RWPE2 (cell line): ENCODE measurements at places on chromosomes 3 and 15.

- DNase-seq = no peak
These were observed 46.7 kb upstream of the BCHE start for GRCh38 chr3:165883863-165884478.

GRCh38 chr3:49883998-49884397 lies 14.3 kb upstream of the CAMKV start:
- no peak for DNase-seq

DNA sequence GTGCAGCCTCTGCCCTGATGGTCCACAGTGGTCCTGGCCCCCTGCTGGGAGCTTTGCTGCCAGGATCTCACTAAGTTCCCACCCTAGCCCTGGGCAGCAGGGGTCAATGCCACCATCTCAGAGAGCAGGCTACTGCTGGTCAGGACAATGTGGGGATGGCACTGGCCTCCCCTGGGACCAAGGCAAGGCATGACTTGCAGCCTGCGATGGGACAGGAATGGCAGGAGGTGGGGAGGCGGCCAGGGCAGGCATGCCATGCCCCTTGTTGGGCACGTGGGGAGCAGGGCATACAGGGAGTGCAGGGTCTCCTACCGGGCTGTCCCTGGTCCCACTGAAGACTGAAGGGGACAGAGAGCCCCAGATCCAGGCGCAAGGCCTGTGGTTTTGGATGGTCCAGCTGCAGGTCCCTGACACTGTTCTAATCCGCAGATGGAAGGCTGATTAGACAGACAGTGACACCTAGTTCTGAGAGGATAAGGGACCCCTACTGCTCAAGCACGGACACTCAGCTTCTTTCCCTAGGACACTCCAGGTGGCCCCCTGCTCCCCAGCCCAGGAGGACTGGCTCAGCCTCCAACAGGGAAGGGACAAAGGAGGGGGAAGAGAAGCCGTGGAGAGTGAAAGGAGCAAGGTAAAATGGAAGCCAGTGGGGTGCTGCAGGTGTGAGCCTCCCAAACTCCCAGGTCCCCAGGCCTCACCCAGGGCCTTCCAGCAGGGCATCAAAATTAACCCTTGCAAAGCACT lies 69.2 kb upstream of the RPL32 start:
- DNase-seq = no peak

GRCh38 chr3:188602111-188602510 lies 448.2 kb downstream of the LPP start:
- no peak for DNase-seq

DNA sequence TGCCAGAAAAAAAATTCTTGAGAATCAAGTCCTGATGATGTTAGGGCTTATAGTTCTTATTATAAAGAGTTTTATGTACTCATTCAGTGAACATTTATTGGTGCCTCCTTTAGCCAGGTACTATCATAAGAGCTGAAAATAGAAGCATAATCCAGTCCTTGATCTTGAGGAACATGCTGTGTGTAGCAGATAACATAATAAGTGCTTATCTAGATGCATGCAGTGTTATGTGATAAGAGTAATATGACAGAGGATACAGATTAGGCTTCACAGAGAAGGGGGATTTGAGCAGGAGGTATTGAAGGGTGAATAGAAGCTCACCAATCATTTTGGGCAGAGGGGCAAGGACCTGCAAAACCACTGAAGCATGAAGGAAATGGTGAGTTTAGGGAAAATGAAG lies 1.1 kb downstream of the CCR2 start:
- no peak for DNase-seq

- no peak for DNase-seq
These were observed 631 bp upstream of the CNBP start for GRCh38 chr3:129184396-129184657.

DNA sequence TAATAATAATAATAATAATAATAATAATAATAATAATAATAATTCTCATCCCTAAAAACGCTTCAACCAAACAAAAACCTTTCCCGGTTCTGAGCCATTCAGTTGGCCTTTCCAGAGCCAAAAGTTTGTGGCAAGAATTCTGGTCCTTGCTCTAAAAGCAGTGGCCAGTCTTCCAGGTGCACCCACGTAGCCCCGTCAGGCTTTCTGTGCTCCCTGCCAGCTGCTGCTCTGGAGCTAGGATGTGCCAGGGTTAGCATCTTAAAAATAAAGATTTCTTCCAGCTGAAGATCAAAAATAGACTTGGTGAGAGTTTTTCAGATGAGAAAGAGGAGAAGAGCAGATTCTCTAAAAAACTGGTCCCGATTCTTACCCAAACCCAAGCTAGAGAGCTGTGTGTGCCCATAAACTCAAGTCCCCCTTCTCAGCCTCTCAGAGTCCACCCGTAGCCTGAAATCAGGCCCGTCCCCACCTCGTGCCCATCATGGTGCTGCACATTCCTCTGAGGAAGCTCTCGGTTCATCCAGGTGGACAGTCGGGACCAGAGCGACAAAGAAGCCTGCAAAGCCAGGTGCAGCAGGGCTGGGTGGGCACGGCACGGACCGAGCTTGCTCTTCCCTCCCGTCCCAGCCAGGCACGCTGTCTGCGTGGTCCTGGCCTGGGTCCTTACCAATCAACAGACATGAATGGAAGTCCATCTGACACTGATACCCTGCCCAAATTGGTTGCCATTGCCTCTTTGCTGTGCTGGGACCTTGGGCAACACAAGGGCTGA lies 155.6 kb downstream of the LRRC28 start:
- no peak for DNase-seq

GRCh38 chr3:65888980-65889706 lies 149.6 kb downstream of the MAGI1 start:
- DNase-seq = no peak

DNA sequence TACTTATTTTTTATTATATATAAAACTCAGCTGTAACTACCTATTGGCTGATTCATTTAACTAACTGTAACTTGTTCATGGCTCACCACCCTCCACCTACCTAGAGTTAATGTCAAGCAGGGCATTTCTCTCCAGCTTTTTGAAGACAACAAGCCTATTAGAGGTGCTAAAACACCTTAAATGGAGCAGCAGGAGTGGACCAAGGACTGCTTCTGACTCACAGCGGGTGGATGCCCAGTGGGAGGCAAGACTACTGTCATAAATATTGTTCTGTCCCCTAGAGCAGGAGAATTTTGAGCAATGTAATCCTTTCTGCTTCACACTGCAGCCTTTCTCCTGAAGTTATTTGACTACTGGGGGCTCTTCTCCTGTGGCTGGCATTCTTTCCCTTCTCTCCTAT lies 146.9 kb downstream of the CLSTN2 start:
- no peak for DNase-seq

DNA sequence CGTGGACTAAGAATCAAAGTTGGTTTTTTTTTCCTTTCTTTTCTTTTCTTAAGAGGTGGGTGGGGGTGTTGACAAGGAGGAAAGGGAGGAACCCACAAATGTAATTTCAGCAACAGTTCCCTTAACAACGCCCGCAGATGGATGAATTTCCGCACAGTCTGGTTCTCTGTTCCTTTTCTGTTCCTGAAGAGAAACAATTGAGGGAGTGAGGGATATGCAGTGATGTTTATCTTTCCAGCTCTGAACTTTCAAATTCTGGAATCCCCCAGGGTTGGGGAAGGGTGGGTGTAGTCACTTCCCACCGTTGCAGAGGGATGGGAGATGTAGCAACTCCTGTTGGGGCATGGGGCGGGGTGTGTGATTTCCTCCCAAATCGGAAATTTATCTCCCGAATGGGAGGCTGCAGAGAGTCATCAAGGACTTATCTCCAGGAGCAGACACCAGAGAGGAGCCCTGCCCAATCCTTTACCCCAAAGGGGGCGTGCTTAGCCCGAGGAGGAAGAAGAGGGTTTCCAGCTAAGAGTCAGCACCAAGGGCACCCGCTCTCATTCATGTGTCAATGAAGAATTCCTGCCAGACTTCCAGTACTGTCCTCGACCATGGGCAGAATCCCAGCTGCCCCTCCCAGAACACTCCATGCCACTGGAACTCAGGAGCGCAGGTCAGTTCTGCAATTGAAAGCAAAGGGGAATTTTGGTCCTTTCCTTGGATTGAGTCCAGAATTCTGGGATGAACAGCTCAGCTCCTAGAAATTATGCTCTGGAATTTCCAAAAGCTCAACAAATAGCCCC lies 35.0 kb upstream of the CFAP161 start:
- DNase-seq = no peak

DNA sequence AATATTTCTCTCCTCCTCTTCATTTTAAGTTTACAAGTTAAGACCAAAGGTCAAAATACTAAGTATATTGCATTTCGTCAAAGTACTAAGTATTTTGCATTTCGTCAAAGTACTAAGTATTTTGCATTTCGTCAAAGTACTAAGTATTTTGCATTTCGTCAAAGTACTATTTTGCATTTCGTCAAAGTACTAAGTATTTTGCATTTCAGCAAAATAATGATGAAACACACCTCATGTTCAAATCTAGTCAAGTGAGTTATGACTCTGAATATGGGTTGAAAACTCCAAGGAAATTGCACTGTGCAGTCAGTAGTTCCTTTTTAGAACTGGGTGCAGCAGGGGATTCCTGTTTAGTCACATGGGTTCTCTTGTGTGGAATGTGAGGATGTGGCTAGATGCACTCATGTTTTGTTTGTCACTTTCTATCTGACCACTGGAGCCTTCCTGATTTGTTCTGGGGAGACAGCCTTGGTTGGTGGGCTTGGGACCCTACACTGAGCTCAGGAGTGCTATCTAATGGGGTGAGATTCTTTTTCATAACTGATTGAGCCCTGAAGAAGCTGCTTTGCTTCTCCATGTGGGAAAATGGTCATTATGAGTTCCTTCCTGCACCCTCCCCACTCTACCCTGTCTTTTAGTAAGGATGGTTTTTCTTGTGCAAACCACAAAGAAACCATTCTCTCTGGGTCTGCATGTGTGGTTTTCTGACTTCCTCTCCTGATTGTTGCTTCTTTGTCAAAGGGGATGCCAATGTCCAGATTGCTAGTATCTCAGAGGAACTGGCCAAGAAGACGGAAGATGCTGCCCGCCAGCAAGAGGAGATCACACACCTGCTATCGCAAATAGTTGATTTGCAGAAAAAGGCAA lies 73.4 kb downstream of the CCK start:
- no peak for DNase-seq

DNA sequence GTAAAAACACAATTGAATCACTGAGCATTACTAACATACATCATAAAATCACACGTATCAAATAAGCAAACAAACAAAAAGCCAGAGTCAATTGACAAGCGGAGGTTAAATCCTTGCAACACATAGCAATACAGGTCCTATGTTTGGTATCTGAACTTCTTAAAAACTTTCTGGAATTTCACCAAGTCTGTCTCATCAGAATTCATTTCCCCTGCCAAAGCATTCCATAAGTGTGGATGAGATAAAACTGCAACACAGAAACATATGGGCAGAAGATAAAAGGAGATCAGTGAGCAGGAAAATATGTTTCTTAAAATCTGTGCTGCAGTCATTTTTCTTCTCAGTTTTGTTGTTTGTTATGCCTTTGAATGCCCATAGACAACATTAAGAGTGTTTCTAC lies 1155.5 kb downstream of the TBL1XR1 start:
- no peak for DNase-seq

DNA sequence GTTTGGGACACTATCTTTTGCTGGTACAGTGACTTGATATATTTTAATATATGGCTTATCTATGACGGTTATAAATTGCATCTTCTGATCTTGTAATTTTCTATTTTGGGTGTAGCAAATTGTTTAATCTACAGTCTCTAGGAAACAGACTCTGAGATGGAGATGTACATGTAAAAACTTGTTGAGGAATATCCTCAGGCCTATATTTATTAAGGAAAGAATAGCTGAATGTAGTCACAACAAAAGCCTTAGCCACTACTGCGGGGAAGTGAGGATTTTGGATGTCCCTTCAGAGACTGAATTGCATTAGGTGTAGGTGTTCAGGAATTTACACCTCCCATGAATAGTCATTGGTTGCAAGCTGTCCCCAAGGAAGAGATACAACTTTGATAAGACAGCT lies 13.8 kb upstream of the OR5K3 start:
- DNase-seq = no peak

GRCh38 chr3:118406562-118406961 lies 628.1 kb downstream of the IGSF11 start:
- DNase-seq = no peak

- no peak for DNase-seq
These were observed 180.6 kb downstream of the CHL1 start for GRCh38 chr3:377158-377561.

- DNase-seq = no peak
These were observed 1006.7 kb downstream of the ROBO1 start for GRCh38 chr3:78761126-78761525.

GRCh38 chr3:184395320-184395660 lies 15.4 kb downstream of the CHRD start:
- DNase-seq = no peak

GRCh38 chr15:59611276-59612260 lies at the start of gene GCNT3:
Gene GCNT3 (plus strand): TSS chr15:59611783. CDS start chr15:59618239, 6,456 bp downstream.
- no peak for DNase-seq

DNA sequence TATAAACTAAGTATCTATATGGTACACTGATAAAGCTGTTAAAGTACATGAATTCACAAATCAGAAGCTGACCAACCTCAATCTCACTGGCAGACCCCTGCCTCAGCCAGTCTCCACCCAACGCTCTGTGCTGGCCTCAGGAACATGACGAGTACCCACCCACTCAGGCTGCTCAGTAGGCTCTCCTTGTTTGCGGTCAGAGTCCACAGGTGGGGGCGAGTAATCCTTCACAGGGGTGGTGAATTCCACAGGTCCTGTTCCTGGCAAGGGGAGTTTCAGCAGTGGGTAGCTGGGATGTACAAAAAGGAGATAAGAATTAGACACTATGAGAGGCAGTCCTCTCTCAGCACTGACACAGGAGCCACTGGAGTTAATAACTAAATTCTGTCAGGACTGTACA lies 40.9 kb downstream of the SCAP start:
- DNase-seq = no peak

DNA sequence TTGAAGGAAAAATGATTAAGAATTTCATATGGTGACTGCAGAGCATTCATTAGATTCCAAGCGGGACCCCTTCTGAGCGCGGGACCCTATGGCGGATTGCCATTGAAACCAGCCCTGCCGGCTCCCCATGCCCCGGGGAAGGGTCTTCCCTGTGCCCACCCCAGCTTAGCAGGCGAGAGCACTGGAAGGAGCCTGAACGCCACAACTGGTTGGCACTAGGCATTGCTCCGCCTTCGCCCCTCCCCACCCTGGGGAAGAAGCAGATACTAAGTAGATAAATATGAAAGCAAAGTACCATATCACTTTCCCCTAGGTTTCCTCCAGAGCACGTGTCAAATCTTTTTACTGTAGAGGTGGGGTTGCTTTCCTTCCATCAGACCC lies 70.7 kb downstream of the CYP19A1 start:
- DNase-seq = no peak
